ENCODE measurements at places on chromosomes 1 and 21. TPM values are rescaled to one million over a fixed set of nuclear protein-coding genes. Genes with fewer than 3 reads are reported as not detected.
A peak's percentile ranks its signal among the peaks of the same experiment; 100 is the strongest.

DNA sequence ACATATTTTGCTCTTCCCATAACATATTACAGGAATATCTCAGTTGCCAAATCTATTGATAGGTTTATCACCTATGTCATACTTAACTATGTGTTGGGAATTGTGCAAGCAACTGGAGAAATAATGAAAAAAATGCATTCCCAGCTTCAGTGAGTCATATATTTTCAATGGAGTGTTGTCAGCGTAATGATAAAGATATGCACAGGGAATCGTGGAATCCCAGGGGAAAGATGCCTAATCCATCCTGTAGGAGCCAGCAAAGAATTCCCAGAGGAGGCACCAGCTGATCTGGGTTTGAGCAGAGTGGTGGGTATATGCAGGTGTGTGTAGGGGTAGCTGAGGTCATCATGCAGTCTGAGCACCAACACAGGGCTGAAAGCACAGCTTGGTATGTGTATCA, 213.3 kb upstream of the DAB1 start:
- no peak for DNase-seq

DNA sequence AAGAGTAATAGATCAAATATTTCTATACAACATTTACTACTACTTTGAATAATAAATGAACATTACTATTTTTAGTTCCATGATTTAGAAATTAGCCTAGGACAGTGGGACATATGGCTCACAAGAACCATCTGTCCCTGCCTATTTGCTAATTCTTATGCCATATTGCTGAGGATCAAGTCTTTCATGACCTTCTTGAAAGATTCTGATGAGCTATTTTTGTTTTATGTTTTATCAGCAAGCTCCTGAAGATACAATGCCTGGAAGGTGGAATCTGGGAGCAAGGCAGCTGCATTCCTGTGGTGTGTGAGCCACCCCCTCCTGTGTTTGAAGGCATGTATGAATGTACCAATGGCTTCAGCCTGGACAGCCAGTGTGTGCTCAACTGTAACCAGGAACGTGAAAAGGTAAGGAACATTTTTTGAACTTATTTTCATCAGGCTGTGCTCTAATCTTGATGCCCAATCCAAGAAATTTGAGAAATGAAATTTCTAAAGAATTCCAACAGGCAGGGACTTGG, 326.7 kb downstream of the PAPPA2 start:
- peak; percentile 11 for DNase-seq

GRCh38 chr1:25427696-25428095, 3.0 kb upstream of the MACO1 start:
- no peak for DNase-seq

GRCh38 chr1:66770694-66771093, 18.4 kb downstream of the DYNLT5 start:
- DNase-seq, result no peak

- DNase-seq, result peak; percentile 19
Observed at GRCh38 chr1:174789399-174789798, 210.3 kb upstream of the CACYBP start.

DNA sequence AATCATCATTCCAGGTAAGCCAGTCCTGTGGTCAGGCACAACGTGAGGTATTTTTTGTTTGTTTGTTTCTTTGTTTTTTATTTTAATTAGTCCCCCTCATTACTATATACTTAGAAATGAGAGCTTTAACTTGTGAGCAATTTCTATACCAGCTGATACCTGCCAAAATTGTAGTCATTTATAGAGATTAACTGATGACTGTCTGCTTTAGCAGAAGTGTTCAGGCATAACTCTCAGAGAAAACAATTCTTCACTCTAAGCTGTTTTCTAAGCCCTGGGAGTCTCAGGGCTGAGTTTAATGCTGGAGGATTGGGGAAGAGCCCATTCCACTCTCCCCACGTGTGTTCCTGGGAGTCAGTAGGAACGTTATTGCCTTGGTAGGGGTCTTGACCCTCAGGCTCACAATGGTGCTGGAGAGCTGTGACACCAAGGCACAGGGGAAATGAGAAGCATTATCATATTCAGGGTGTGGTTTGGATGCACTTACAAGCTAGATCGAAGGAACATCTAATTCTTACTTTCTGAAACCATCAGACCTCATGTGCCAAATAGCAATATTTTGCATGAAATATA, 168.2 kb downstream of the CLIC6 start:
- no peak for DNase-seq

DNA sequence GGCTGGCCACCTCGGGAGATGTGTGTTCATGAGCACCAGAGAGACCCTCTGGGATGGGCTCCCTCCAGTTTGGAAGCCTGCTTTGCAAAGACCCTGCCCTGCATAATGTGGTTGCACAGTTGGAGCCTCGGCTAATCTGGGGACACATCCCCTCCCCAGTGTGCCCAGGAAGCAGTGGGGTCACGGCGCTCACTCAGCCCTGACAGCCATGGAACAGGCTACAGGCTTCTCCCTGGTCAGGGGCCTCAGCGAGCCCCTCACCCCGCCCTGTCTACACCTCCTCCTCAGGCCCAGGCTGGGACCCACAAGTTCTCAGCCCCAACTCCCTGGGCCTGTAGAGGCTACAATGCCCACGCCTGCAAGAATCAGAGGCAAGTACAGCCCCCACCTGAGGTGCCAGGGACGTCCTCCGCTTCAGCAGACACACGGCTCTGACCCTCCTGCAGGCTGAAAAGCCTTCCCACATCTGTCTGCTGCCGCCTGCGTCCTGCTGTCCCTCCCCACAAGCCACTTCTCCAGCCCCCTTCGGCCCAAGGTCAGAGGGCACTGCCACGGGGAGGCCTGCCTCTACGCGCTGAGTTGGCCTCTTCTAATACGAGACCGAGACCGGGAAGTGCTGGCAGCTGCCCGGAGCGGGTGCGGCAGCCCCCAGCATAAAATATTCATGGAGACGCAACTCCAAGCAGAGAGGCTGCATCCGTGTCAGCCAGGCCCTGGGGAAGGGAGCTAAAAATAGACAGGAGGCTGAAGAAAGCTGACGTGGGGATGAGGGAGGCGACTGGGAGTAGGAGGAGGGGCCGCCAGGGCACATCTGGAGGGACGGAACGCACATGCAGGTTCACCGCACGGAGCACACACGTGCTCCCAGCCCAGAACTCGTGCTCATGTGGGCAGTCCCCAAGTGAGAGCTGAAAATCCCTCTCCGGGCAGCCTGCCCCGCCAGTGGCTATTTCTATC, 15.2 kb upstream of the GPR153 start:
- DNase-seq, result no peak

- DNase-seq, result no peak
Observed at GRCh38 chr1:64579767-64580166, 109.8 kb downstream of the CACHD1 start.

GRCh38 chr21:38770660-38771059, 35.1 kb upstream of the ETS2 start:
- DNase-seq, result no peak

DNA sequence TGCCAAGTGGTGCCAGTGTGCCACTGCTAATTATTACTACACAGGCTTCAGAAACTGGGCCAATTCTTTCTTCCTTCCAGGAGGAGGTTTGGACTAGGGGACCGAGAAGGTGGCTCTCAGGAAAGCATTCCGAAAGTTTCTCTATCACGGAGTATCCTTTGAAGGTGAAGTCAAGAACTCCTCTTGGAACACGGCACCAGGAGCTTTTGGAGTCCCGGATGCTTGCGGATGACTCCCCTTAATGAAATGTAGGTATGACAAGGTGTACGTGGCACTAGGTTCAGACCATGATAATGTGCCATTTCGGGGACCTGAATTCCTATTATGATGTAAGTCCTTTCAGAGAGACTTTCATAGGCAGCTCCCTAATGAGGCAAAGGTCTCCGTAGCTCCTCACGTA, 634.1 kb downstream of the KIF26B start:
- DNase-seq, result no peak

The AMY1C gene
- not detected for total RNA-seq

The RAP1GAP gene
- 2.3 TPM for total RNA-seq

The LCE2B gene
- not detected for total RNA-seq

The TOR1AIP2 gene
- total RNA-seq, result 45.2 TPM

The RABGGTB gene
- total RNA-seq, result 93.1 TPM

The NR5A2 gene
- total RNA-seq, result 0.06 TPM
